Fibroblast of pulmonary artery (primary cell): ENCODE measurements at places on chromosomes 2 and 18.

DNA sequence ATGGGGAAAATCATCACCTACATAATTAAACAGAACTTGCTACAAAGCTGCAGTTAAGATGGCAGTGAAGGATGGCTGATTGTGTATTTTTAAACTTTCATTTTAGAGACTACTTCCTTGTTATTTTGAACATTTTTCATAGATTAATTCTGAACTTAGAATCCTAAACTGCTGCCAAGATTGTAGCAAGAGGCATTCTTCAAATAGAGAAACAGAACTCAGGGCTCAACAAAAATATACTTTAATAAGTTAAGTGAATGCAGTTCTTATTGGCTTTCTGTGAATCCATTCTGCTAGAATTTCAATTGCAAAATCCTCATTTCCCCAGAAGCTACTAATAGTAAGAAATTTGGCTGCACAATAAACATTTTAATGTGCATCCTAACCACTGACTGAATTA lies 160.3 kb downstream of the L3MBTL4 start:
- DNase-seq, result no peak

DNA sequence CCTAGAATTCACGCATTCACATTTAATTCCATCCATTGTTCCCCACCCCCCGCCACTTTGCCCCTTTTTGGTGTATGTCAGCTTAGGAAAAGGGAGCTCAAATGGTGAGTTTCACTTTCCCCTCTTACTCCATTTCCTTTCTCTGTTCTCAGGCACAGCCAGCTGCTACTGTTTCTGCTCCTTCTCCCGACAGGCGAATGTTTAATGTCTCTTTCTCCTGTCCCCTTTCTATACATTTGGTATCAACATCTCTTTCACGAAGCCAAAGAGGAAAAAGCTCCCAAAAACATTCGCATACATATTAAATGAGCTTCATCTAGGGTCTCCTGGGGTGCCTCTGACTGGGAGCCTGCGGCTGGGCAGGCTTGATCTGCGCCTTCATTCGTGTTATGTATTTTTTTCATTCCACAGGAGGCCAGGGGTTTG lies 124.2 kb upstream of the SATB2 start:
- DNase-seq, result peak; percentile 25

GRCh38 chr18:10319914-10320600 lies 134.4 kb upstream of the APCDD1 start:
- DNase-seq, result no peak

DNA sequence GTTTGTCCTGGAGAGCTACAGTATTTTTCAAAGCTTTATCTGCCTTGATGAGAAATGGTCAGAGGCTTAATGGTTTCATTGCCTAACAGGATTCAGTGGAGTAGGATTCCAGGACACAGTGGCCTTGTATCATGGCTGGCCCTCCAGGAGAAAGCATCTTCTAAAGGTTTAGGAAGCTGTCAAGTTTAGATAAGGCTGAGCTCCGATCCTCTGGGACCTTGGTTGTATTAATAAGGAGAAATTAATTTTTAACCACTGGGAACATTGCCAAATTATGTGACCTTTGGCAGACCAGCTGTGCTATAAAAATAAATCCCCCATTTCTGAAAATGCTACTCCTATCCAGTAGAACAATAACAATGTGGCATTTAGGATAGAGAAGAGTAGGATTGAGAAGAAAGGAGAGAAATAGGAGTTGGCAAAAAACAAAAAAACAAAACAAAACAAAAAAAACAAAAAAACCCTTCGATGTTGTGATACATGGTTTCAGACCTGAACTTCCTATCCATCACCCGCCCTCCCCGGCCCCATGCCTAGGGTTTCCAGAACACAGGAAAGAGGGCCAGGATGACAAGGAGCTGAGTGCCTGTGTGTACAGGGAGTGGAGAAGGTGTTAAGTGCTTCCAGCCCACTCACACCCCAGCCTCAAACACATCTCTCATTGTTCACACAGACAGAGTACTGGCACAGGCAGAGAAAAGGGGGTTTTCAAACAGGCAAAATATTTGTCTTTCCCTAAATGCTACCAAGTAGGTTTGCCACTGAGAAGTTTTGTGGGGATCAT lies 6.3 kb downstream of the NRP2 start:
- DNase-seq, result peak; percentile 40

DNA sequence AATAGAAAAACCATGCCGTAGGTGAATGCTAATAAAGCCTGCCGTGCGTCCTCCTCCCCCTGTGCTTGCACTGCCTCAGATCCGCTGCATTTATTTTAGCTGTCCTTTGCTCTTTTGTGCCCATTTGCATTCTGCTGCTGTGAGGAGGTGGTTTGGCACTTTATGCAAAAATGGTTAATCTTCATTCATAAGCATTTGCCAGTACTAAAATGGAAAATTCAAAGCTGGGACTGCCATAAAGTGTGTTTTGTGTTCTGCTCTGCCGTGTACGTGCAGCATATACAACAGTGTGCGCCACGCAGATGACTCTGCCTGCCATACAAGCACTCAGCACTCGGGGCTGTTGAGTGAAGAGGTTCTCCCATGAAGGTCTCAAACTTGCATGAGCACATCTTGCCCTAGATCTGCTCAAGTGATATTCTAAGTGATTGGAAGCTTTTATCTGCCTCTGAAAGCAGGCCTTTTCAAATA lies 73.6 kb downstream of the SPATS2L start:
- DNase-seq, result no peak

GRCh38 chr18:8368512-8369217 lies 240.6 kb upstream of the RAB12 start:
- DNase-seq, result no peak
